Neuronal stem cell (in vitro differentiated cells): ENCODE measurements at places on chromosomes 13 and 19.

- H3K4me3 ChIP-seq = no peak overlapping the region
- H3K27me3 ChIP-seq = no peaks in the 10 kb centered on the region
- H3K27ac ChIP-seq = no peak overlapping the region
- H3K36me3 ChIP-seq = no peaks in the 10 kb centered on the region
- no peaks in the 10 kb centered on the region for H3K4me1 ChIP-seq
Measured at GRCh38 chr13:101204270-101205020, 211.9 kb downstream of the NALCN start.

DNA sequence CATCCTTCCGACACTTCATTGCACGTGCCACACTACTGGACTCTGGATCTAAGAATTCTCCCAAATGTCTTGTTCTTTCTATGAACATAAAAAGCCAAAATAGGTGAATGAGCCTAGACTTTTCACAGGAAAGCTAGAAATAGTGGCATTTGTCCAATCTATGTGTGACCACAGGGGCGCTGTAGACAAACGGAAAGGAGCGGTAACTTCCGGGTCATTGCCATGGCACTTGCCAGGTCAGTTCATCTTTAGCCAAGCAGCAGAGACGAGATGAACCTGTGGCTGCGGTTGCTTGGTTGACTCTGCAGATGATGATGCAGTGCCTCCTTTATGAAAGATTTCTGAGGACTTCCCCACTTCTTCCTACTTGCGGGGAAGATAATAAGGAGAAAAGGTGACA, 65.6 kb downstream of the ADGRE1 start:
- H3K27ac ChIP-seq = no peak overlapping the region
- H3K27me3 ChIP-seq = no peaks in the 10 kb centered on the region
- H3K4me3 ChIP-seq = no peak overlapping the region
- H3K4me1 ChIP-seq = no peaks in the 10 kb centered on the region
- no peak for DNase-seq

DNA sequence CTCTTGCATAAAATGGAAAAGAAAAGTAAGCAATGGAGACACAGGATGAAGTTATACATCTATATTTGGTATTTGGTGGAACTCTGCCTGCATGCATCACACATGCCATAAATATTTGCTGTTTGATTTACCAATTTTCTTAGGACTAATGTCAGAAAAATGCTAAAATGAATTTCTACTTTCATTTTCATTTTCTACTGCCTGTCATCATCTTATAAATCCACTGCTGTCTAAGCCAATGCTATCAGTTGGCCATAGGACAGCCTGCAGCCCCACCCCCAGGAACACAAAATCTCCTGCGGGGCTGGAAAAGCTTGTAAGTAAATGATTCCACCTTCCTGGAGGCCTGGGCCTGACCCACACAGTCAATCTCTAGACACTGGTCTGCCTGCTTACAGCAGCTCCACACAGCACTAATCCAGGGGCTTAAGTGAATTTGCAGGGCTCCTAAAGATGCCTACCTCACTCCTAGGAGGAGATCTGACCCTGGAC, 122.0 kb downstream of the ENOX1 start:
- no peak overlapping the region for H3K4me3 ChIP-seq
- no peaks in the 10 kb centered on the region for H3K36me3 ChIP-seq
- DNase-seq = no peak
- no peaks in the 10 kb centered on the region for H3K27me3 ChIP-seq
- no peak overlapping the region for H3K27ac ChIP-seq
- H3K4me1 ChIP-seq = peaks cover 28% of the 10 kb centered on the region

DNA sequence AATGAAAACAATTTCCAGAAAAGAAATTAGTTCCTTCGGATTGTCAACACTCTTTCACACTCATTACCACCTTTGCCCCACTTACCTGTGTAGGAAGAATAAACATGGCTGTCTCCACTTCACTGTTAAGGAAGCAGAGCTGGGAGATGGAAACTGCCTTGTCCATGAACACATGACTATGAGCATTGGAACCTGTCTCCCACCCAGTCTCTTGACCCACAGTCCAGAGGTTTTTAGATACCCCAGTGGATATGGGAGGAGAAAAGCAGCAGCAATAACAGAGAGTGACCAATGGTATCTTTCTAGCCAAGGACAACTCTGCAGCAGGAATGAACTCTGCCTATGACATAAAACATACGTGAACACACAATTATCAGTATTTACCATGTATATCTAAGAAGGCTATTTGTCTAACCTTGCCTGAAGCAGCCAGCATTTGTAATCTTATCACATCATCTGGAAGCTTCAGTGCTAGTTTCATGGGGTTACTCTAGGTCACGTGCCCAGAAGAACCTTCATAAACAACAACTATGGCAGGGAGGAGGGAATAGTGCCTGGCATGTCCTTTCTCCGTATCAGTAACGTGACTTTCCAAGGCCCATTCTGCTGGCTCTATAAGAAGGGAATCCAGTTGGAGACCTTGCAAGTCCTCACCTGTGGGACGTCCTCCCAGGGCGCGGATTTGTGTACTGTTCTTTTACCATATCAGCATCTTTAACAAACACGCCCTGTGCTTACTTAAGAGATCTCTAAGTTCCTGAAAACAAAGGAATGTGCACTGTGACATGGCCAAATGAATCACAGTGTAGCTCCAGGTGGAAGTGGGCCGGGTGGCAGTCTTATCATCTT, 221.8 kb upstream of the UBL3 start:
- H3K36me3 ChIP-seq = no peaks in the 10 kb centered on the region
- H3K27ac ChIP-seq = no peak overlapping the region
- no peaks in the 10 kb centered on the region for H3K4me1 ChIP-seq
- no peaks in the 10 kb centered on the region for H3K27me3 ChIP-seq

DNA sequence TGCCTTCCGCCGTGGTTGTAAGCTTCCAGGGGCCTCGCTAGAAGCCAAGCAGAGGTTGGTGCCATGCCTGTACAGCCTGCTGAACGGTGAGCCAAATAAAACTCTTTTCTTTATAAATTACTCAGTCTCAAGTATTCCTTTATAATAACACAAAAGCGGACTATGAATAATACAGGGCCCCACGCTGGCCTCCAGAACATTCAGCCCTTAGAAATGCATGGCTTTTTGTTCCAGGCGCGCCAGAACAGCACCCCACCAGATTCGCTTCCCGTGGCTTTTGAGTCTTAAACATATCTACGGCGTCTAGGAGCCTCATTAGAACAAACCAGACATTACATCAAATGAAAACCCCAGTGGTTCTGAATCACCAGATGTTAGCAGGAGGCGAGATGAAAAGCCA, 75.1 kb downstream of the SLC15A1 start:
- H3K27ac ChIP-seq = no peak overlapping the region
- peaks cover 9% of the 10 kb centered on the region for H3K4me1 ChIP-seq
- DNase-seq = no peak
- no peak overlapping the region for H3K4me3 ChIP-seq

DNA sequence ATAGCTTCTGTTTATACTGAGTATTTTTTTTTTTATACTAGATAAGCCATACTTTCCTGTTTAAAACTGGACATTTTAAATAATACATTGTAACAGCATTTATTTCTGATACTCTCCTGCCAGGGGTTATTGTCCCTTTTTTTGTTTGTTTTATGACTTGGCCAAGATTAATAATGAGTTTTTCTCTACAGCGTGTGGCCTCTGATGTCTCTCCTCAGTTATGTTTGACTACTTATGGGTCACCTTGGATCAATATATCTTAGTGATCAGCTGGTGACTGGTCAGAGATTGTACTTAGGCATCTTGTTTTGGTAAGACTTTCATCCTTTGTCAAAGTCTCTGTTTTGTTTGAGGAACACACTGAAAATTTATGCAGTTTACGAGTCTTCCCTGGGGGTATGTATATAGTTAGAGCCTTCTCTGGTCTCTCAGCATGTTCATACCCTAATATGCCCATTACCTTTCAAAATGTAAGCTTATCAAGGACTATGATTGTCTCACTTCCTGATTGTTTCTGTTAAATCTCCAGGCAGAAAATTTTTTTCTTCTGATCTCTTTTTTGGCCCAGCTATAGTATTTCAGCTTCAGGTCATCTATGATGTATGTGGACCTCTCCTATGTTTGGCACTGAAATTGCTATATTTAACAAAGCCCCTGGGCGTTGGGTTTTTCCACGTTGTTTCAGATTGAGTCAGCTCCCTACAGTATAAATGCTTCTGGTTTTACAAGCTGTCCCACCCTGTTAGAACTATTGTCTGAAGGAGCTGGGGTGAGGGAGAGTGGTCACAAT, 87.9 kb downstream of the URI1 start:
- H3K27me3 ChIP-seq = no peaks in the 10 kb centered on the region
- DNase-seq = no peak
- no peak overlapping the region for H3K4me3 ChIP-seq
- no peaks in the 10 kb centered on the region for H3K4me1 ChIP-seq
- no peak overlapping the region for H3K27ac ChIP-seq

DNA sequence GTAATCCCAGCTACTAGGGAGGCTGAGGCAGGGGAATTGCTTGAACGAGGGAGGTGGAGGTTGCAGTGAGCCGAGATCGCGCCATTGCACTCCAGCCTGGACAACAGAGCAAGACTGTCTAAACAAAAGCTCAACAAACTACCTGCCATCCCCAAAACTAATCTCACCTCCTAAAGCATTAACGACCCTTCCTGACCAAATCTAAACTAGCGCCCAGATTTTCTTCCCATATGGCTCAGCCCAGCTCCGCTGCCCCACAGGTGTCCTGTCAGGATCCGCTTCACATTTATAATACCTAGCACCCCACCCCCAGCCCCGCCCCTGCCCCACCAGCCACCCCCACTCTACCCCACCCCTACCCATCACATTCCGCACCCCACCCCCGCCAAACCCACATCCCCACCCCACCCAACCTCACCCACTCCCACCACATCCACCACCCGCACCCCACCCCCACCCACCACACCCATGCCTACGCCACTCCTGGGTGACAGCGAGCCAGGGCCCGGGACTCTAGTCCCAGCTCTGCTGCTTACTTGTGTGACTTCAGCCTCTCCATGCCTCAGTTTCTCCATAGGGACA, 599 bp downstream of the C19orf12 start:
- H3K27me3 ChIP-seq = no peaks in the 10 kb centered on the region
- no peak for DNase-seq
- peaks cover 6% of the 10 kb centered on the region for H3K36me3 ChIP-seq
- H3K4me1 ChIP-seq = peaks cover 5% of the 10 kb centered on the region
- H3K27ac ChIP-seq = no peak overlapping the region

DNA sequence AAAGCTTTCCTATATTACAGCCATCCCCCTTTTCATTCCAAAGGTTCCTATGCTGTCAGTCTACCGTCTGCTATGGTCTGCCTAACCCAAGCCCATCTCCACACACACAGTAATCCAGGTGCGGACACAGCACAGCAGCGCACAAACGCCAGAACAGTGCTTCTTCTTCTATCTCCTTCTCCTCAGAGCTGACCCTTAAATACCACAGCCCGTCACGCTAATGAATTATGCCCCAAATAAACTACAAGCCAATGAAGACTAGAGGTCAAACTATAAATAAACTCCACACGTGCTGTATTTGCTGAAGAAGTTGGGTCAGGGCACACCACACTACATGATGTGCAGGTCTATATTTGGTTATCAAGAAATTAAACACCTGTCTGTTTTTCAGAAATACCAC, 71.8 kb downstream of the TBC1D4 start:
- no peak for DNase-seq
- no peaks in the 10 kb centered on the region for H3K36me3 ChIP-seq
- peaks cover 3% of the 10 kb centered on the region for H3K4me1 ChIP-seq
- no peak overlapping the region for H3K27ac ChIP-seq
- no peak overlapping the region for H3K4me3 ChIP-seq

DNA sequence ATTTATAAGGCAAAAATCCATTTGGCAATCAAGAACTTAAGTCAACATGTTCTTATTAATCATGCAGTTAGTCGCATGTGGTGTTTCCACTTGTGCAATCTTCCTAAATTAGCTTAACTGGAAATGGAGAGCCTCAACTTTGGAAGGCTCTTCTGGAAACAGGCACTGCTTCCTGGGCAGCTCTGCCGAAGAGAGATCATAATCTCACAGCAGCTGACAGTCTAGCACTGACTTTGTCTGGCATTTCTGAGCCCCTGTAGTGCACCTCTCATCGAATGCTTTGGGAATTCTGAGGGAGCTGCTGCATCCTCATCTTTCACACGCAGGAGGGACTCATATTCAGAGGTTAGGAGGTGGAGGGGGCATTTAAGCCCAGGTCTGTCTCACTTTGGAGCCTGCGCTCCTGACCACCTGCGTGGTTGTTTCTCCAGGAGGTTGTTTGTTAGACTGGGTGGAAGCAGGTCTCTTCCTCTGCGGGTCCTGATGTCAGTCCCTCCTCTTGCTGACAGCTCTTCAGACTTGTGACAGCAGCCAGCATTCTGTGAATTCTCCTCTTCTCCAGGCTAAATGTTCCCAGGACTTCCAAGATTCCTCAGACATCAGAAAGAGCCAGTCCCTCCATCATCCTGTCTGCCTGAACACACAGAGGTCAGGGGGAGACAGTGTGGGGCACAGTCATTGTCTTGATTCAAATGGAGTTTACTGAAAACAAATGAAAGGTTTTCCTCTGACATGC, 100.4 kb upstream of the GJB6 start:
- H3K4me3 ChIP-seq = no peak overlapping the region
- H3K4me1 ChIP-seq = no peaks in the 10 kb centered on the region
- no peaks in the 10 kb centered on the region for H3K36me3 ChIP-seq
- H3K27me3 ChIP-seq = no peaks in the 10 kb centered on the region

GRCh38 chr13:97810152-97810551, 143.3 kb upstream of the IPO5 start:
- no peak overlapping the region for H3K4me3 ChIP-seq
- H3K27ac ChIP-seq = no peak overlapping the region
- no peaks in the 10 kb centered on the region for H3K36me3 ChIP-seq
- H3K4me1 ChIP-seq = no peaks in the 10 kb centered on the region

GRCh38 chr19:42850981-42851717, 28.4 kb downstream of the PSG1 start:
- H3K36me3 ChIP-seq = no peaks in the 10 kb centered on the region
- no peak overlapping the region for H3K4me3 ChIP-seq
- no peaks in the 10 kb centered on the region for H3K4me1 ChIP-seq
- no peaks in the 10 kb centered on the region for H3K27me3 ChIP-seq

DNA sequence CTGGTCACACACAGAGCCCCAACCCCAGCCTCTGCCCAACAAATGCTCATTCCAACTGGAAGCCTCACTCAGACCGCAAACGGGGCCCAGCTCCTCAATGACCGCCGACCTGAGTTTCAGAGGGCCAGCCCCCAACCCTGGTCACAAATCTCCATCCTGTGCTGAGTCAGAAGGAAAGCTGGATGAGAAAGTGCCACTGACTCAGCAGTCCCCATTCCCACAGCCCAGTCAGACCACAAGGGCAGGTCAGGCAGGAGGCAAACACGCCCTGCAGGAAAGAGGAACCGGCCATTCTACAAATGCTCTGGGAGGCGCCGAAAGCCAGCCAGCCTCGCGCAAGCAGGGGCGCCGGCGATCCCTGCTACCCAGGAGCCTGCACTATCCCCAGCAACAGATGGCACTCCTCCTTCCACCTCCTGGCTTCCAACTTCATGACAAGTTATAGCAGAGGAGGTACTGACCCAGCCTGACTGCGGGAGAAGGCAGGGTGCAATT, 14.1 kb upstream of the PRKD2 start:
- no peak for DNase-seq
- H3K4me1 ChIP-seq = no peaks in the 10 kb centered on the region
- no peak overlapping the region for H3K4me3 ChIP-seq
- H3K36me3 ChIP-seq = peaks cover 95% of the 10 kb centered on the region
- H3K27ac ChIP-seq = no peak overlapping the region
- no peaks in the 10 kb centered on the region for H3K27me3 ChIP-seq
